ENCODE measurements at places on chromosomes 1 and 21. TPM values are rescaled to one million over a fixed set of nuclear protein-coding genes. Genes with fewer than 3 reads are reported as not detected.

NECTIN4 gene
- total RNA-seq: not detected

MMEL1 gene
- not detected for total RNA-seq

OR2T11 gene
- not detected for total RNA-seq

ANGEL2 gene
- total RNA-seq: 39.2 TPM

LCK gene
- not detected for total RNA-seq

PARS2 gene
- 3.0 TPM for total RNA-seq

PYHIN1 gene
- total RNA-seq: not detected

TDRD10 gene
- total RNA-seq: not detected

KCNK1 gene
- 6.7 TPM for total RNA-seq

C1orf56 gene
- total RNA-seq: 1.0 TPM

DRAXIN gene
- not detected for total RNA-seq

ANGPTL1 gene
- 4.7 TPM for total RNA-seq

MTARC1 gene
- 0.76 TPM for total RNA-seq

PTTG1IP gene
- 814 TPM for total RNA-seq

AVPR1B gene
- not detected for total RNA-seq

S100B gene
- total RNA-seq: not detected

KRTAP13-2 gene
- total RNA-seq: not detected

IGSF21 gene
- total RNA-seq: not detected

PADI3 gene
- total RNA-seq: not detected

SPRR5 gene
- not detected for total RNA-seq

ELF3 gene
- not detected for total RNA-seq

DNASE2B gene
- not detected for total RNA-seq

NR0B2 gene
- not detected for total RNA-seq

RIMKLA gene
- total RNA-seq: not detected

FAF1 gene
- total RNA-seq: 49.1 TPM

DPH5 gene
- 37.9 TPM for total RNA-seq

LHX4 gene
- not detected for total RNA-seq

TNFSF4 gene
- 6.2 TPM for total RNA-seq

SPATA1 gene
- not detected for total RNA-seq

Measured in GM23248 (cell line).